AG04450 (cell line): ENCODE measurements at places on chromosomes 11 and 22.
A peak's percentile ranks its signal among the peaks of the same experiment; 100 is the strongest.

DNA sequence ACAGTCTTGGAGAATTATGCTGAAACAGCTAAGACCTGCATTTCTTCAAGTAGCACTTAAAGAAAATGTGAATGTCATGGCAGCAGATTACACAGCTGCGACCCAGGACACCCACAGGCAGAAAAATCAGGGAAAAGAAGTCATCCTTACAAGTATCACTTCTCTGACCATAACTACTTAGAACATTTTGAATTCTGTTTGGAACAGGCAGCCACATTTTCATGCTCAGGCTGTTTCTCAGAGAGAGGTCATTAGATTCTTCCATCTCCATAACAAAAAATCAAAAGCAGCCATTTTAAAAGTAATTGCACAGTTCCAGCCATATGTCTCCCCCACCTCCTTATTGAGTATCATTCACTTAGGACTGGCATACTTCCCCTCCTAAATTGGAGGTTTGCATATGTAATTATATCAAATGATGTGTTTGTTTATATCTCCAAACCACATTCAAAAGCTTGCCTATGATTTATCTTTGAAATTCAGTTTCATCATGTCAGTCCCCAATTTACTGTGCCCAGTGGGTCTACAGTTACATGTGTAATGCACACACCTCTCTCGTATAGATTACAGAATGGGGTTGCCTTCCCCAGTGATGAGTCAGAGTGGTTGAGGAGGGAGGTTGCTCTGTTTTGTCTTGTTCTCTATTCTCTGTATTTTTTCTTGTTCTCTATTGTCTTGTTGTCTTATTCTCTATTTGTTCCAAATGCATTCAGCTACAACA lies 276.5 kb upstream of the MTNR1B start:
- no peak for DNase-seq

- DNase-seq, result no peak
Observed at GRCh38 chr22:34878171-34878570, 187.8 kb upstream of the ISX start.

DNA sequence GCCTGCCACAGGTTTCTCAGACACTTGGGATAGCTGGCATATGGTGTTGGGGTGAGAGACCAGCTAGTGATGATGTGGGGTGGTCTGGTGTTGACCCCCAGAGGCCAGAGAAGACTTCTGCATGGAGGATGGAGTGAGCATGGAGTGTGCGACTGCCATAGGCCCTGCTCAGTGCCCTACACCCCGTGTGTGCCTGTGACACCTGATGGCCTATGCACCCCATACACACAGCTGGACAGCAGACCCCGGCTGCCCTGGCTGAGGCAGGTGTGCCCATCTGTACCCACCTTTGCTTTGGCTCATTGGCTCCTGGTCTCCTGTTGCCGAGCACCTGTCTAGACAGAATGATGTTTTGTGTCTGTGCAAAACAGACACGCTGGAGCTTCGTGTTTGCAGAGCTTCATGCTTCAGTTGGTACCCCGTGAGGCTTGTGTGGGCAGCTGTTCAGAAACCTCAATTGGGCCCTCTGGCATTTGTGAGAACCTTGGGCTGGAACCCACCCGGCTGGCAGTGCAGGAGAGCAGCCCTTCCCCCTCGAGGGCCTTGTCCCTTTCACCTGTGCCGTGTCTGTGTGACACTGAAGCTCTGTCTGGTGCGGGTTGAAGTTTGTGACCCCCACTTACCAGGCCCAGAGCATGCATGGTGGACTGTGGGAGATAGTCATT lies 27.6 kb downstream of the BCR start:
- DNase-seq, result no peak

GRCh38 chr11:112583261-112583893 lies 322.7 kb upstream of the PLET1 start:
- no peak for DNase-seq

DNA sequence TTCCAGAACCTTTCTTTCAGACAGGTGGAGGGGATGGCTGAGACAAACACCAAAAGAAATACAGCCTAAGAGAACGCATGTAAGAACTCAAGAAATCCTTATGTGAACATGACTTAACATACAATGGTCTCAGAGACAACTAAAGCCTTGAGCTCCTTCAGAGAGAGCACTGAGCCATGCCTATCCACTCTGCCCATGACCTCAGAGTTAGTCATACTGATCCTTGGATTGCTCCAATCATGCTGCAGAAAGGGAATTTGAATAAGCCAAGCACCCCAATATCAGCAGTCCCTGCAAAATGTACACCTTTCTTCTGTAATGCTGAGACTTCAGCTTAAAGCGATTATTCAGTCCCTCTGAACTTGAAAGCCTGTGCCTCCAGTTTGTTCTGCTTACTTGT lies 43.2 kb upstream of the CHKA start:
- DNase-seq, result no peak

DNA sequence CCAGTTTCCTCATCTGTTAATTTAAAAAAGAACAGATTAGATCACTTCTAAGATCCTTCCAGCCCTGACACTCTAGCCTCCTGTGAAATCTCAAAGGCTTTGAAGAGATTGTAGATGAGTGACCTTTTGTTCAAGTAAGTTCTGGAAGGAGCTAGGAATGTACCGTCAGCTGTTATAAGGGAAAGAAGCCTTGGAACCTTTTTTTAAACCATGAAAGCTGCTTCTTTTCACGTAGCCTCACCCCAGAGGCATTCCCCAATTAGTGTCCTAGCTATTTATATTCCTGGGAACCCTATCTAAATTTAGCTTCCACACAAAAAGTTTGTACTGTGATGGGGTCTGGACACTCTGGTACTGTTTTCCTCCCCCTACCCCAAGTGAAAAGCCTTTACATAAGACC lies 35.8 kb upstream of the SLN start:
- no peak for DNase-seq

DNA sequence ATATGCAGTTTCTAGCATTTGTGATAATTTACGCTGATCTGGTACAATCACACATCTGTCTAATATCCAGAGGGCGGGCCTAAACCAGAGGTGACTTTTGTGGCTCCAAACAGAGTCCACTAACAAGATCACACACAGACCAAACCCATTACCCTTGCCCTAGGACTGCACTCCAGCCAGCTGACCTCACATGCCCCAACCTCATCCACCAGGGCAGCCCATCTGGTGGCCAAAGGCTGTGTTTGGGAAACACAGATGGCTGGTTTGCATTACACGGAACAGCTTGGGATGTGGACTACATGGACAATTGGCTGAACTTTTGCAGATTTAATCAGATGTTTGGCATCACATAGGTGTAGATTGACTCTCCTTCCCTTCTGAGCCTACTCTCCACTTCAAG lies 228.2 kb downstream of the GRIK4 start:
- no peak for DNase-seq

- DNase-seq, result no peak
Observed at GRCh38 chr11:96272529-96273222, 70.3 kb downstream of the MAML2 start.

DNA sequence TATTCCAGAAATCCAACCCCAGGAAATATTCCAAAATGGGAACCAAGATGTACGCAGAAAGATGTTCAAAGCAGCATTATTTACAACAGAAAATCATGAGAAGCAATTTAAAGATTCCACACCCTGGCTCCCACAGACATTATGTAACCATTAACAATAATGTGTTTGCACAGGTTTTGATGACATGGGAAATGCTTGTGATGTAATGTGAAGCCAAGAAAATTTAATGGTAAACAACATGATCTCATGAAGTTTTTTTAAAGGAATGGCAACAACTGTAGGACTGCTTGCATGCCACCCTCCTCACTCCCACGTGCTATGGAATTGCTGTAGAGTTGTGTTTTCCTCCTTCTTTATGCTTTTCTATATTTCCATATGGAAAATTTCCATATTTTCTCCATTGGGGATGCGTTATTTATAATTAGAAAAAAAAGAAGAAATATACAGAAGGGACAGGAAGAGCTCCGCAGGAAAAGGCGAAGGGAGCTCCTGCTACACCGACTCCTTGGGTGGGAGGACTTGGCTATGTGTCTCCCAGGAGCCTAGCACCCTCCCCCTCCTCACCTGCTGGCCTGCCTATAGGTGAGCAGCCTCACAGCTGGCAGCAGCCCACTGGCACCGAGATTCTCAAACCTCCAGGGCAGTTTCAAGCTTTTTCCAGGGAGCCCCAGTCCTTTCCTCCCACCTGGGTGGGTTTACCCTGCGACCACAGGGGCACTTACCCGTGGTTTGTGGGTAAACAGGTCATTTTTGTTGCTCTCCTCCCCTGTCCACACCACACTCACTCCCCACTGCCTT lies 20.9 kb downstream of the LRFN4 start:
- no peak for DNase-seq

DNA sequence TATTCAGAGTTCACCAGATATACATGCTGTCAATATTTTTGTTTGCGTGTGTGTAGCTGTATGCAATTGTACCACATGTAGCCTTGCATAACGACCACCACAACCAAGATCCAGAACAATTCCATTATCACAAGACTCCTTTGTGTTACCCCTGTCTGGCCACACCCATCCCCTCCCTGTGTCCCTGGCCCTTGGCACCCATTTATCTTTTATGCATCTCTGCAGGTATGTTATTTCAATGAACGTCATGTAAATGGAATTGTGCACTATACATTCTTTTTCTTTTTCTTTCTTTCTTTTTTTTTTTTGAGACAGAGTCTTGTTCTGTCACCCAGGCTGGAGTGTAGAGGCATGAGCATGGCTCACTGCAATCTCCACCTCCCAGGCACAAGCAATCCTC lies 9.7 kb upstream of the PAFAH1B2 start:
- DNase-seq, result no peak

DNA sequence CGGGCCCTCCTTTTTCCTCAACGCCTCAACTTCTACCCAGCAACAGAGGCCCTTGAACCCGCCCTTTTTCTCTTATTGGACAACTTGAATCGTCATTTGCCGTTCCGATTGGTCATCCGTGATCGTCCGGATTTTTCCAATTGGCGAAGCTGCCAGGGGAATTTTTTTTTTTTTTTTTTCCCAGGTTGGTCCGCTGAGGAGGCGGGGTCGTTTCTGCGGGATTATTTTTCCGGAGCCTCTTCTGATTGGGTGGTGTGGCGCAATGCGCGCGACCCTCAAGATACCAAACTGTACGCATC lies 465 bp upstream of the TTC9C start:
- peak; percentile 92 for DNase-seq

DNA sequence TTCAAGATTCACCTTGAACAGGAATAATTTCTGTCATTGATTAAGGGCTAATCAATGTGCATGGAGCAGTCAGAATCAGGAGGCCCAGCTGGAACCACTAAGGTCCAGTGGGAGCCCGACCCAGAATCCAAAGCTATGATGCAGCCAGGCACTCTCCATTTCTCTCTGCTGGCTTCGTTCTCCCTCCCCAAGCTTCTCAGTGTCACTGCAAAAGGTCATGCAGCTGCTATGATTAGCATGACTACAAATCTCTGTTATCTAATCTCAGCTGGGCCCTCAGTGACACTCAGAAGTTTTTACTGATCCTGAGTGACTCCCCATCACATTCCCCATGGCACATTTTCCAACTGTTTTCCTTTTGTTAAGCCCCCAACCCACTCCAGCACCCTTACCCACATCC lies 31.1 kb upstream of the PRSS23 start:
- DNase-seq, result no peak

GRCh38 chr22:44295406-44295805 lies 17.3 kb downstream of the SHISAL1 start:
- no peak for DNase-seq

GRCh38 chr11:12019866-12020416 lies 11.5 kb upstream of the DKK3 start:
- DNase-seq, result no peak
